Effector CD4-positive, alpha-beta T cell (primary cell): ENCODE measurements at places on chromosomes 6 and 20.

GRCh38 chr6:42715871-42716270, 6.5 kb downstream of the PRPH2 start:
- no peak for DNase-seq

GRCh38 chr6:118383924-118384323, 164.2 kb upstream of the PLN start:
- DNase-seq = no peak

DNA sequence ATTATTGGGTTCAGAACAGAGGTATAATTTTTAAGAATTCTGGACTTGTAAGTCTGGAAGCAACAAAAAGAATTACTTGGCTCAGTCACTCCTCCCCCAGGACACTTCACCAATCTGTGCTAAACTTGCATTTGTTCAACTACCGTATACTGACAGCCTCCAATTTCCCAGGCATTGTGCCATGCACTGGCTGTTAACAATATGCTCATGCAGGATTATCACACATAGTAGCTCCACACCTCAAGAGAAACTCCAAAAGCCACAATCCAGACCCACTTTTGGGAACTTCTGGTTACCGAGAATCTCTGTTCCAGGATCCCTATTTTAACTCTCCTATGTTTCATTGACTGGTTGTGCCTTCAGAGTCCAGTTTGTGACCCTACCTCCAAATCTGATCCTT, 7.7 kb downstream of the ADGRF1 start:
- no peak for DNase-seq

GRCh38 chr20:8726460-8726859, 342.4 kb upstream of the PLCB4 start:
- DNase-seq = no peak

GRCh38 chr20:37977786-37978185, 55.5 kb downstream of the TTI1 start:
- DNase-seq = no peak

GRCh38 chr20:58699623-58700107, 7.1 kb downstream of the NPEPL1 start:
- DNase-seq = no peak

DNA sequence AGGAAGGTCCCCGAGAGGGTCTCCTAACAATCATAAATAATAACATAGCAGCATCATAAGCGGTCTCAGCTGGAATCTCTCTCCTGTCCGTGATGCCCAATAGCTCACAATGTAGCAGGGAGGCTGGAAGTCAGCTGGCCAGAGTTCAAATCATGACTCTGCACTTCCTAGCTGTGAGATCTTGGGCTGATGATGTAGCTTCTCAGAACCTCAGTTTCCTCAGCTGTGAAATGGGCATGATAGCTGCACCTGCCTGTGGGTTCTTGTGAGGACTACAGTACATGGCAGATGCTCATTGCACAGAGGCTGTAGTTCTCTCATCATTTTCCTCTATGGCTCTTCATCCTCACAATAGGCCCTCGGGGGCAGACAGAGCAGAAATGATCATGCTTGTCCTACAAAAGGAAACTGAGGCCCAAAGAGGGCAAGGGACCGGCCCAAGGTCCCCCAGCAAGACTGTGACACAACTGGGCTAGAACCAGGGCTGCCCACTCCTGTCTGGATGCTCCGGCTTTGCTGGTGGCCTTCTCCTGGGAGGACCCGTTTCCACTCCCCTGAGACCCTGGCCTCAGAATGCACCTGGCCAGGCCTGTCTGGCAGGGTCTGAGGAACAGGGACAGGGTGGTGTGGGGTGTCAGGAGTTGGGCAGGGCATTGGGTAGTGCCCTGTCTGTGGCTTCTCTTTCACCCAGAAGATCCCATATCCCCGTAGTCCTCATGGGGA, 17.7 kb downstream of the SLC12A5 start:
- no peak for DNase-seq

GRCh38 chr20:54474046-54474445, 1.3 kb upstream of the DOK5 start:
- DNase-seq = no peak

GRCh38 chr6:84772428-84773132, 8.2 kb upstream of the TBX18 start:
- DNase-seq = no peak

- peak; percentile 4 for DNase-seq
Observed at GRCh38 chr6:28489366-28490204, 26.0 kb downstream of the GPX6 start.

GRCh38 chr6:97282238-97282725, 734 bp downstream of the MMS22L start:
- no peak for DNase-seq

- no peak for DNase-seq
Observed at GRCh38 chr6:99333068-99333467, 16.4 kb downstream of the FAXC start.

DNA sequence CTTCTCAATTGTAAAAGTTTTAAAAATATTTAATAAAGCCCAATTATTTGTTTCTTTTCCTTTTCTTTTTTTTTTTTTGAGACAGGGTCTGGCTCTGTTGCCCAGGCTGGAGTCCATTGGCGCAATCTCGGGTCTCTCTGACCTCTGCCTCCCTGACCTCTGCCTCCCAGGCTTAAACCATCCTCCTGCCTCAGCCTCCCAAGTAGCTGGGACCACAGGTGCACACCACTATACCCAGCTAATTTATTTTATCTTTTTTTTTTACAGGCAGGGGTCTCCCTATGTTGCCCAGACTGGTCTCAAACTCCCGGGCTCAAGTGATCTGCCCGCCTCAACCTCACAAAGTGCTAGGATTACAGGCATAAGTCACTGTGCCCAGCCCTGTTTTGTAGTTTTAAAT, 9.8 kb downstream of the REPS1 start:
- no peak for DNase-seq

DNA sequence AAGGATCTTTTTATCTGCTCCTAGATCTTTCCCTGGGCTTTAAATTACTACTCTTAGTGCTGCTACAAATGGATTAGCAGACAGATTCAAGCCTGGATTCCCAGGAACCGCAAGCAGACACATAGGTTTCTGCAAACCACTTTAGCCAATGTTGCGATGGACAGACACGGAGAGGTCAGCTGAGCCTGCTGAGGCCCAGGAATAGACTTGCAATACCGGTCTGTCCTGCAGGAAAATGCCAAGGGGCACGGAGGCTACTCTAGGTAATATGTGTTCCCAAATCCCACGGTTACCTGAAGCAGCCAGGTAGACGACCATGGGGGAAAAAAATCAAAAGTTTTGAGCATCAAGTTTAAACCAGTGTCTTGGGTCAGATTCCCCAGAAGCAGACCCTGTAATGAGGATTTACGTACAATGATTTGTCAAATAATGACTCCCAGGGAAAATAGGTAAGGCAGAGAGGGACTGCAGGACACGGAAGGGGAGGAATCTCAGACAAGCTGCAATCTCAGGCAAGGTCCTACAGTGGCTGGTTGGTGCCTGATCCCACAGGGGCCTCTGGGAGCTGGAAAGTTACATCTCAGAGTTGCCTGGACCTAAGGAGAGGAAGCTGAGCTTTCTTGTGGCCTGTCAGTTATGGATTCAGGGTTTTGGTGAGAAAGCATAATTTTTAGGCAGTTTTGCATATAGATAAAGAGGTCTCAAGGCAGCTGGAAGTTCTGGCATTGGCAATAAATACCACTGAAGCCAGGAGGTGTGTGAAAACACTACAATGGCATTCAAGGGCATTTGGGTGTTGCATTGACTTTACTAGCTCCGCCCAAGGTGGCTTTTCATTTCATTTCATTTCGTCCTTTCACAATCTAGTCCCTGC, 12.5 kb downstream of the OTOR start:
- no peak for DNase-seq

DNA sequence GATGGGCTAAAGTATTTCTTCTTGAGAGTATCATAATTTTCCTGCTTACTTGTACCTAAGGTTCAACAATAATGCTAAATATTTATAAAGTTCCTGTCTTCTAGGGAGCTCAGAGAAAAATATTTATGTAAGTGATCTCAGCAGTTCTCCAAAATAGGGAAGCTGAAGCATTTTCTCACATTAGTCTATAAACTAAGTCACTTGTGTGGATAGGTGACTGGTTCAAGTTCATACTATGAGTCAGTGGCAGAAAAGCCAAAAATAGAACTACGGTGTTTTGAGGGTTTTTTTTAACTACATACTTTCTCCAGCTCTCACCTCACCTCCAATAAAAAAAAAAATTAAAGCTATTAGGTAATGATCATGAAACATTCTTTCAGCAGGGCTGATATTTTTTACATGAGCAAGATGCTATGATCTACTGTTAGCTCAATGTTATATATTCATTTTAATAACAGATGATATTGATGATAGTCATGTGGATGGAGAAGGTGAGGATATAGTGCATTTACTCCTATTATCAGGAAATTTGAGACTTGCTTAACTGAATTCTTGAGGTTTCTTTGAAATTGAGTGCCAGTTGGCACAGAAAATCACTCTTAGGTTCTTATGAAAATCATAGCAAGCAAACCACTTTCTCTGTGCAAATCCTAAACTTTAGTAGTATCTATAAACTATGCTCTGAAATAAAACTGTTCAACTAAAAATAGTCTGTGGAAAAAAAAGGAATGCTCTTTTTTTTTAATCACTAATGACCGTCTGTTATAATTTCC, 4.1 kb upstream of the MOXD1 start:
- no peak for DNase-seq

DNA sequence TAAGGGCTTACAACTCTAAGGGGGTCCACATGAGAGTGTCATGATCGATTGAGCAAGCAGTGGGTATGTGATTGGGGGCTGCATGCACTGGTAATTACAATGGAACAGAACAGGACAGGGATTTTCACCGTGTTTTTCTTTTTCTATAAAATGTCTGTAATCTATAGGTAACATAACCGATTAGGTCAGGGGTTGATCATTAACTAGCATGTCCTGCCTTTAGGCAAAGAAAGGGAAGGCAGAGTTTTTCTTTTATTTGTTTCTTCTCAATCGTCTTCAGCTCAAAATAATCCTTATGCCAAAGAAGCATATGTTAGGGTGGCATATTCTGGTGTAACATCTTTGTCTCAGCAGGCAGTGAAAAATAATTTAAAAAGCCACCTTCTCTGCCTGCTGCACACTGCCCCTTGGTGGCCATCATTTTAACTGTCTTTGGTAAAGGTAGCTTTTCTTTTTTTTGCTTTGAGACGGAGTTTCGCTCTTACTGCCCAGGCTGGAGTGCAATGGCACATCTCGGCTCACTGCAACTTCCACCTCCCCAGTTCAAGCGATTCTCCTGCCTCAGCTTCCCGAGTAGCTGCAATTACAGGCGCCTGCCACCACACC, 9.7 kb upstream of the CEP43 start:
- peak; percentile 47 for DNase-seq

DNA sequence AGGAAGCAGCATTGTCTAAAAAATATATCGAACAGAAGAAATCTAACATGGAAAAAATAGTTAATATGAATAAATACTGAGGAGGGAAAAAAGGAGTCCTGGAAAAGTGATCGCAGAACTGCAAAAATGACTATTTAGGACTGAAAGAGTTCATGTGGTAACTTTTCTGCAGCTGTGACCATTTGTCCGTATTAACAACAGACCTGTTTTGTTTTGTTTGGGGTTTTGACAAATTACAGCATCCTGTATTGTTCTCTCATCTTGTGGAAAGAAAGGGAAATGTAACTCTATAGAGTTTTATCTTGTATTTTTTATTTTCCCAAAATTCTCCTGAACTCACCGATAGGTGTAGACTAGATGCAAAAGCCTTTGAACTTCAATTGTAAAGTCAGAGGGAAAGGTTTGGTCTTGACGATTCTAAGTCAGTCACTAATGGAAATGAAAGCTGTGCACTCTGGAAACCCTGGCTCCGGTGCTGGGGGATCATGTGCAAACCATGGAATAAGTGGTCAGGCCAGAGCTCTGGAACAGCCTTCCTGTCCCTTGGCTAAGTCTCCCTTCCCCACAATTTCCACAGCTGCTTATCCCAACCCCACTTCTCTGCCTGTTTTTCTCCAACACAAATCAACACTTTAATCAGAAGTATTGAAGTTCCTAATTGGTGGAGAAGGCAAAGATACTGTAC, 51.2 kb upstream of the MARCKS start:
- no peak for DNase-seq

DNA sequence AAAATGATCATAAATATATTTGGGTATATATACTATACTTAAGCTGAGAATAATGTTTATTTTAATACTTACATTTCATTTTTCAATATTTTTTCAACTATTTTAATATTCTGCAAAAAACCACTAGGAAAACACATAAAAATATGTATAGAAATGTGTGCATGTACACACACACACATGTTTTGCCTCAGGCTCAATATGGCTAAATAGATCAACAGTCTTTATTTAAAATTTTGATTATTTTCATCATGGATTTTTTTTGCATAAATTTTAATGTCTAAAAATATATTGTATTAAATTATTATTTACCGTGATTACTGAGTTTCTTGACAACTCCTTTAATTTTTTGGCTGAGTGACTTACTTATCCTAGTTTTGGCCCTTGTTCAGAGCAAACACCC, 846.5 kb downstream of the DHX35 start:
- no peak for DNase-seq

DNA sequence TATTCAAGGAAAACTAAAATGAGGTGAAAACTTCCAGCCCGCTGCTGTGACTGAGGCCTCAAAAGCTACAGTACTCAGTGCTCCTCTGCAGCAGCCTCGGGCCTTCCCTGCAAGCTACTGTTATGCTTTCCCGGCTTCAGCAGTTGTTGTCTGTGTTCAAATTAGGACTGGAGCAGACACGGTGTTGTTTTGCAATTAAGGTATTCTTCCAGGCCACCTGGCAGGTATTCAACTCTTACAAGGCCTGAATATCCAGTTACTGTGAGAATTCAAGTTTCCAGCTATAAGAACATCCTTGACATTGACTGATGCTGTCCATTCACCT, 10.7 kb downstream of the TXNDC5 start:
- DNase-seq = no peak

- DNase-seq = peak; percentile 5
Observed at GRCh38 chr6:89145091-89145955, 532 bp upstream of the PM20D2 start.

DNA sequence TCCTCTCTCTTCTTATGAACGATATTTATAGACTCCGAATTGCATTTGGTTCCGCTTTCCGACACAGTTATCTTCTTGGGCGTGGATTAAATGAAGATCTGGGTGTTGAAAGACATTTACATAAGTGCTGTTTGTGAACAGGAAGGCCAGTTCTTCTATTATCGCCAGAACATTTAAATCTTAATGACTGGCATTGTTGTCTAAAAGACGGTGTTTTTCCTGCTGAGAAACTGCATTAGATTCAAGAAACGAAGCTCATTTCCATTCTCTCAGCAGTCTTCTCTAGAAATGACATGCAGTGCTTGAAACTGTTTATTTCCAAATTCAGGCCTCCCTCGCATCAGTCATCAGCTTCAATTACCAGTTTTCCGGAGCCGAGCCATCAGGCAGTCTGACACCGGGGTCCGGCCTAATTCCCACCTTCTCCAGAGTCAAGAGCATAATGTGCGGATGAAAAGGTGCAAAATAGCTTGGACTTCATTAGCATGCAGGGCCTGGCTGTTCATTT, 16.0 kb downstream of the LINC00237 start:
- no peak for DNase-seq

DNA sequence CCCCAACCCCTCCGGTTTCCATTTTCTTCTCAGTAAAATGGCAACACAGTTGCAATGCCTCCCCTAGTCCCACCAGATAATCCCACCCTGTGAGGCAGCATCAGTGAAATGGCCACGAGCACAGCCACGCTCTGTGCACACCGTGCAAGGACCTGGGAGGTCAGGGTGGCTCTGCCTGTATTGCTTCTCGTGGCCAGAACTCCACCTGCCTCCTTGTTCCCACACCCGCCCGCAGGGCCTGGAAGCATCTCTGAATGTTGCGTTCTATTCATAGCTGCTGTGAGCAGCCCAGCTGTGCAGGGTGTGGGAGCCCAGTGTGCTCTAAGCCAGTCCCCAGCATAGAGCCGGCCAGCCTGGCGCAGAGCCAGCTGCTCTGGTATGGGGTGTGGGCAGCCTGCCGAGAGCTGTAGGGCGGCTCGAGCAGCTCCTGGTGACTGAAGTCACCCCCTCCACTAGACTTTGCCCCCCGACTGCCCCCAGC, 161.1 kb downstream of the DLL1 start:
- no peak for DNase-seq
